Activated gamma-delta T cell treated with anti-CD3 and anti-CD28 coated beads, Interleukin-2, amount 50 U/mL, for 16 hours (primary cell): ENCODE measurements at places on chromosomes 1 and 21.

GRCh38 chr1:66292944-66293343 lies 241.0 kb upstream of the SGIP1 start:
- DNase-seq: no peak

DNA sequence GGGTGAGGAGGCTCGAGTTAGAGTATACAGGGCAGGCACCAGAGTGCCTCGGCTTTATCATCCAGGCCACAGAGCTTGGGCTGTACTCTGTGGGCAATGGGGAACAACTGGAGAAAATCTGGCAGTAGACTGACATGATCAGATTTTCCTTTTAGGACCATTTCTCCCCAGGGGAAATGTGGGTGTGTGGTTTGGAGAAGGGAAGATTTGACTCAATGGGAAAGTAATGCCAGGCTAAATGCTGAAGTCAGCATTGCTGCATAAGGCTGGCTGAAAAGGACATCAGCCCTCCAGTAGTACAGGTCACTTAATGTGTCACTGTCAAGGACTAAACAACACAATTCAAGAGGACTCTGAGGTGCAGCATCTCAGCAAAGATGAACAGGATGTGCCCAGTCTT lies 5.0 kb downstream of the FYB2 start:
- DNase-seq: no peak

DNA sequence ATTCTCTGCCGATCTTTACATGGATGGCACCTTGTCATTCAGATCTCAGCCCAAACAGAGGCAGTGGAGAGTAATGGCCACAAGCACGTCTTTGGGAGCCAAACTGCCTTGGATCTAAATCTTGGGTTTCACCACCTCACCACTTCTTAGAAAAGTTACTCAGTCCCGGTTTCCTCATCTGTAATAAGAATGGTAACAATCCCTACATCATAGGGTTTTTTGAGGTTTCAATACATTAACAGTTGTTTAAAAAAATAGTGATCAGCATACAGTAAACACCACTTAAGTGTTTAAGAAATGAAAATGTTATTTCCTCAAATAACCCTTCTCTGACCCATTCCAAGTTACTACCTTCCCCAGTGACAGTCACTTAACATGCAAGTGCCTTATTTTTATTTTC lies 38.5 kb upstream of the KCNA3 start:
- DNase-seq: no peak

- no peak for DNase-seq
Measured at GRCh38 chr1:47227341-47228232, 4.4 kb downstream of the TAL1 start.

DNA sequence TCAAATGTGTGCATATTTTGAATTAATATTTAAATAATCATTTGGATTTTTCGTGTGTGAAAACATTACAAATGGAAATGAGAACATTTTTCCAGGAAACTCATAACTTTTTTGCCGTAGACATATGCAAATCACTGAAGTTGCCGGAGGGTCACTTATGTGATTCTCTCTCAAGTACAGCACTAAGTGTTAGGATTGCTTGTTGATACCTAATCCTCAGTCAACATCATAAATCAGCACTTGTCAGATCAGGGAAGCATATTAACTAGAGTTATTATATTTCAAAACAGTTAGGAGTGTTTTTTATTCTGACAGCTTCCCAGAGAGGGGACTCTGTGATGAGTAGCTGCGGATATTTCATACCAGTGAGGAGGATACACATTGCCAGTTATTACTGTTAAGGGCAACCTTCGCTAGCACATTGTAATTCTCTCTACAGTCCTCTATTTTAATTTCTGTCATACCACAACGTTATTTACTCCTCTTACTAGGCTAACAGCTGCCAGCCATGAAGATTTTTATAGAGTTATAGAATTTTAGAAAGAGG lies 41.5 kb downstream of the NCAM2 start:
- no peak for DNase-seq

- DNase-seq: no peak
Measured at GRCh38 chr1:9239622-9240401, 5.2 kb downstream of the H6PD start.

DNA sequence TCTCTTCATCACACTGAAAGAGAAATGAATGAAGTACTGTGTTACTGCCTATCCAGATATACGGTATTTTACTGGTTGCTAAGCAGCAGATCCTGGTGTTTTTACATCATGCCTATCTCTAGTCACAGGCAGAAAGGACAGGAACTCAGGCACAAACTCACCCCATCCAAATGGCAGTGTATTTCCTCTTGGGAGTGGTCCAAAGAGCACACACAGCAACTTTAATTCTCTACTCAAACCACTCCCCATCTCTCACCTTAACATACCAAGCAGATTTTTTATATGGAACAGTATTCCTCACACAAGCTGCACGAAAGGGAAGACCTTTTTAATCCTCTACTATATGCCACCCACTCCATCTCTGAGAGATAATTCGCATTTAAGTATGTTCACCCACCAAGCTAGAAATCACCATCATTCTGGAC lies 27.3 kb downstream of the EIF4G3 start:
- DNase-seq: no peak

- no peak for DNase-seq
Measured at GRCh38 chr1:108816049-108816893, 40.6 kb downstream of the AKNAD1 start.

- DNase-seq: no peak
Measured at GRCh38 chr1:17611991-17612390, 72.5 kb downstream of the ARHGEF10L start.

DNA sequence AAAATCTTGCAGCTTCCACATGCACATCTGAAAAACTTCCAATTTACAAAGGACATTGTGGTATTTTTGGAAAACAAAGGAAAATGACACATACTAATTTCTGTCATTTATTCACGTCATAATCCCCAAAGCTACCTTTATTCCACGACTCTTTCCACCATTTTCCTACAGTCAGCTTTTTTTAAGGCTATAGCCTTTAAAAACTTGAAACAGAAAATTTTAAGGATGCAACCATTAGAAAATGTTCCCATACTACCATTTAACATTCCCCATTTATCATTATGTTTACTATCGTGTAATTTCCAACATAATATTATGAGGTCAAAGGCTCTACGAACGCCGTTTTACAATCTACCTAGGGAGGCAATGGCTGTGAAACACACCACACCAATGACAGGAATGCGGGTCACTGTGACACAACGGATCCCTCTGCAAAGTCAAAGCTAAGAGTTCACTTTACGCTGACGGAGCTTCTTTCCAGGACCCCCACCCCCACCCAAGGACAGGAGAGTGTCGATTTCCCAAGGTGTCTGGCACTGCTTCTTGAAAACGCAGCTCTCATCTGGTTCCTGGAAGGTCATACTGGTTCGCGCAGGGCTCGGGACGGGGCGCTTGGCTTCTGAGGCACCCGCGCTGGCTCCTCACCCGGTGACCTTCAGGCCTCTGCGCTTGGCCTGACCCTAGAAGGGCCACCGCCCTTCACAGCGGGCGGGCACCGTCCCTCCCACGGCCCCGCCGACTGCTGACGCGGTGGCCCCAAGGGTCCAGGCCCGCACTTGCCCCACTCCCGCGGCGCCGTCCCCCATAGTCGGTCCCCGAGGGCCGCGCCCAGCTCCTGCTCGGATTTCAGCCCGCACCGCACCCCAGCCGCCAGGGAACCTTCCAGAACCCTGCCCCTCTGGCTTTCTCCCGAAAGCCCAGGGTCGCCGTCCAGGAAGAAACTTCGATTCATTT lies 50.5 kb upstream of the ATF3 start:
- DNase-seq: no peak

- DNase-seq: no peak
Measured at GRCh38 chr1:47441450-47442106, 3.7 kb downstream of the FOXD2 start.

DNA sequence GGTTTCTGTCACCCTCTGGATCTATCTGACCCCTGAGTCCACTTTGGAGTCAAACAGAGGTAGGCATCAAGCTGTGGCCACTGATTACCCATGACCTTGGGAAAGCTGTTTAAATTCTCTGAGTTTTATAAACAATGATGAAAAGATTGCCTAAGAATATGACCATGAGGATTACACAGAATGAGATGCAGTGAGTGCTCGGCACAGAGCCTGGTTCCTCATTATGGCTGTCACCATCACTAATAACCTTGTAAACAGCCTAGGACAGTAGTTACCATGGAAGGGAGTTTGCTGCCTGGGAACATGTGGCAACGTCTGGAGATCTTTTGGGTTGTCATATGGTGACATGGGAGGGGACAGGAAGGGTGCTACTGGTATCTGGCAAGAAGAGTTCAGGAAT lies 248.3 kb upstream of the KAZN start:
- DNase-seq: no peak

- DNase-seq: no peak
Measured at GRCh38 chr1:180145446-180145845, 9.2 kb upstream of the QSOX1 start.

DNA sequence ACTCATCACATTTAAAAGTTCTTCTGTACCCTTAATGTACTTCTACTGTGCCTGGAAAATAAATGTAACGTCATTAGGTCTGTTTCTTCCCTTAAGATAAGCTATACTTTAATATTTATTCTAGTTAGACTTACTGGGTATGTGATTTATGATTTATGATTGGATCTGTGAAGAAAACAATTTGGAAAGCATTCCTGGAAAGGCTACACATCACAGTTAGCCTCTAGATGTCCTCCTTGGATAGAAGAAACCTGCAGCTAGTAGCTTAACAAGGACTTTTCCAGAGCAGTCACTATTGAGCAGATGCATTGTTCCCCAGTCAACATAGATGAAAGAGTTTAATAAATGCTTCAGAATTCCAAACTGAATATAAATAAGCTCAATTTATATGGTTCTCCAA lies 22.2 kb upstream of the ABL2 start:
- no peak for DNase-seq

DNA sequence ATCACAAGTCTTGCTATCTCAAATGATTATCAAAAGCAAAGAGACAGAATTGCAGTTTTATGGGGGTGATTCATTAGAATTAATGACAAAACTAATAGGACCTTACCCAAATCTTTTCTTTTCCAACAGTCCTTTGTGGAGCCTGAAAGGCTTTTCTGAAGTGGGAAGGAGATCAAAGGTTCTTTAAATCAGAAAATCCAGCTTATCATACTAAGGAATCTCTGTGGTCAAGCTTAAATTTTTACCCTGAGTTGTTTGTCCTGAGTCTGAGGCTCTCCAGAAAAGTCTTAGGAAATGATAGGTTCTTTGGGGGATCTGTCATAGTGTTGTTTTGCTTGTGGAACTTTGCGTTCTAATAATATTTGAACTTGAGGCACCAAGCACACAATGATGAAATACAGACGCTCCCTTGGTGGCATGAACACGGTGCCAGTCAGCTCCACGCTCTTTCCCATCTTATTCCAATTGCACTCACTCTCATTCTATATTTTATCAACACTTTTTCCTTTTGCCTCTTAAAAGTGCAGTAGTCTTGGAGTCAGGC lies 38.0 kb upstream of the COL24A1 start:
- no peak for DNase-seq

- DNase-seq: no peak
Measured at GRCh38 chr1:41045740-41046139, 24.2 kb upstream of the SLFNL1 start.

DNA sequence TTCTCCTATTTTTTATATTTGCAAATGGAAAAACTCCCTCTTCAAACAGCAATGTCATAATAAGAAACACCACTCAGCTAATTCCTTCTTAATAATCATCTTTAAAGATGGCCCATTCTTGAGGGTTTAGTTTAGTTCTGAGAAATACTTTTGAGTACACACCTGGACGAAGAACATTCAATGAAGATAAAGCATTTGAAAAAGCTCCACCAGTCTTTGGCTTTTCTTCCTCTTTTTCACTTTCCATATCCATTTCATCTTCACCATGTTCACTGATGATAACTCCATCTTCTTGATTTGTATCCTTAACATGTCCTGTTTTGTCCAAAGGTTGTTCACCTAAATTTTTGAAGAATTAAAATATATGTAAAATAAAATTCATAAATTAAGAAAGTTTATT lies 7.4 kb downstream of the PAXBP1 start:
- no peak for DNase-seq

DNA sequence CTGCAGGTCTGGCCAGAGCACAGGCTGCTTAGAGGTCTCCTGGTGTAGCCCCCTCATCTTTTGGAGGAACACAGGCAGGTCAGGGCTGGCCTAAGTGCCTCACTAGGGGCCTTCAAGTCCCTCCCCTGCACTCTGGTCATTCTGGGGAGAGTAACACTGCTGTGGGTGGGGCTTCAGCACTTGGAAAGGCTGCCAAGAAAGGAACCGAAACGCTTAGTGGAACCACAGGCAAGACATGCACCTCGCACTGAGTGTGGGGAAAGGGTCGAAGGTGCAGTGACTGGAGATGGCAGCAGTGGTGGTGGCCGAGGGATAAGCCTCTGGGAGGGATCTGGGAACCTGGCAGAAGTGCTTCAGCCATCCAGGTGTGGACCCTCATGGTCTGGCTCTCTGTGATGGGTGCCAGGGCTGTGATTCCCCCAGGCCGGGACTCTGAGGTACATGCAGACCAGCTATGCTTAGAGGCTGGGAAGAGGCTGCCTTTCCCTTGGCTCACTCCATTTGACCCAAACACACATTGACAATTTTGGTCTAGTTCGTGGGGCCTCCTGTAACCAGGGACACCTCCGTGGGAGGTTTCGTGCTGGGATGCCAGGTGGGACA lies 182.9 kb upstream of the CSF3R start:
- DNase-seq: no peak

- no peak for DNase-seq
Measured at GRCh38 chr1:87689487-87689886, 360.8 kb downstream of the LMO4 start.

DNA sequence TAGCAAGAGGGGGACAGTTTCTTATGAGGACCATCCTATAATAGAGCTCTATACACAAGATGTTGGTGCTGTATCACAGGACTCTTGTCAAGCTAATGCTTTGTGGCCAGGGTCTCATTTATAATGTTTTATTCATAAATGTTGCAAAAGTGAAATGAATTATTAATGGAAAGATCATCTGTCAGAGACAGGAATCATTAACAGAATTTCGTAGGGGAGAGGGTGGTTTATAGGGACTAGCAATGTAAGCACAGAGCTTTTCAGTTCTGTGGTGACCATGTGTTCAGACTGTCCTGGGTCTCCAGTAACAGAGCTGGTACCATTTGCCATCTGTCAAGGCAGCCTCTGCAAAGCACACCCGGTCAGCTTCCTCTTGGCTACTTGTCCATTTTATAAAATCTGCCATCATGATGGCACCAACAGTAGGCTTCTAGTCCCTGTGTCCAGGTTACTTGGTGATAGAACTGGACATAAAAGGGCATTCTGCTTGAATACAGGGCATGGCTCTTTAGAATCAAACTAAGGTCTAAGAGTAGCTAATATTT lies 36.2 kb downstream of the LPAR3 start:
- DNase-seq: no peak
